ENCODE measurements at places on chromosomes 5 and 9.

DNA sequence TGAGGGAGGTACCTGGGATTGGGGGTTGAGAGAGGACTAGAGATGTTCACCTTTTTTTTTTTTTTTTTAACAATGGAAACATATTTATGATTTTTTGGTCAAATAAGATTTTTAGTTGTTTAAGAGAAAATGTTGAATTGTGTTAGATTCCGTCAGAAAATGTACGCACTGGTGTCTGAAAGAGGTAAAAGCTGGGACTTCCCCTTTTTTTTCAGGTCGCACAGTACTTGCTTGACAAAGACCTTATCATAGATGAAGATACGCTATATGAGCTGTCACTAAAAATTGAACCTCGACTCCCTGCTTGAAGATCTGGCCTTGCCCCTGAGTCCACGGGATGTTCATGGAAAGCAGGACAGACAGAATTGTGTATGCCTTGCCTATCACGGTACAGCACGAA, 7.7 kb upstream of the CKMT2 start:
- no peak for DNase-seq

GRCh38 chr5:14296533-14297331, 153.6 kb downstream of the TRIO start:
- DNase-seq: no peak

DNA sequence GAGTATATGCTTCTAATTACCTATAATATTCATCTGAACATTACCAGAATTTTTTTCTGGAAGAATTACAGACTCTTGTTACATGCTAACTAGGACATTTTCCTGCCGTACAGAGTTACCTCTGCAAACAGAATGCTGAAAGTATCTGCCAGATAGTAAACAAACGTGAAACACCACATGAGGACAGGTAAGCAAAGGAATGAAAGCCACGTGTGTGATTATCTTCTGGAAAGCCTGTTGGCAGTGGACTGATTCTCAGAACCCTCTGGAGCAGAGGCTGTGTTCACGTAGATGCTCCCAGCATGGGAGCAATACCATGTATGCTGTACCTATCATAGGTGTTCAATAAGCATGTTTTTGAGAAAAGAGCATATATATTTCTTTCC, 472.6 kb downstream of the ENC1 start:
- no peak for DNase-seq

DNA sequence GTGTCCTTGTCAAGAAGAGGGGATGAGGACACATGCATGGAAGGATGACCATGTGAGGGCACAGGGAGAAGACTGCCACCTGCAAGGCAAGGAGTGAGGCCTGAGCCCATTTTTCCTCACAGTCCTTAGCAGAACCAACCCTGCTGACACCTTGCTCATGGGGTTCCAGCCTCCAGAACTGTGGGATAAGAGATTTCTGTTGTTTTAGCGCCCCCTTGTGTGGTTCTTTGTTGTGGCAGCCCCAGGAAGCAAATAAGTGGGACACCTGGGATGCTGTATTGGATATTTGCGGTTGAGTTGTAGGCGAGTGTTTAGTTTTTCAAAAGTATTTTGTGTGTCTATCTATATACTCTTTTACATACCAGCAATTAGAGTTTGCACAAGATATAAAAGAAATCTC, 206.4 kb downstream of the NXNL2 start:
- no peak for DNase-seq

DNA sequence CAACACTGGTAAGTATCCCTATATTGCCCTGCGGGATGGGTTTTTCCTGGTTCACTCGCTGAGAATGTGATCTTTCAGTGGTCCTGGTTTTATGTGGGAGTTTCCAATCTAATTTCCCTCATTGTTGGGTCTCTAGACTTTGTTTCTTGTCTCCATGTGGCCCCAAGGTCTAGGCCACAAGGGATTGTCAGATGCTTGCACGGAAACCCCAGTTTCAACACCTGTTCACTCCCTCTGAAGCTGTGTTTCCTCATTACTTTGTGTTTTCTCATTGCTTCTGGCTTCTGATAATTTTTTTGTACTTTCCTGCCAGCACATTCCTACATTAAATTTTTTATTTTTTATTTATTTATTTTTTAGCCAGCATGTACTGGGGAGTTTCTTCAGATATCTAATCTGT, 191.5 kb downstream of the TTLL11 start:
- DNase-seq: no peak

- DNase-seq: peak; percentile 19
These were observed 214.8 kb downstream of the NR3C1 start for GRCh38 chr5:143188692-143189091.

GRCh38 chr9:6758248-6758497, 400 bp downstream of the KDM4C start:
- DNase-seq: peak; percentile 69

GRCh38 chr9:120857481-120857880, 14.8 kb upstream of the PSMD5 start:
- no peak for DNase-seq

DNA sequence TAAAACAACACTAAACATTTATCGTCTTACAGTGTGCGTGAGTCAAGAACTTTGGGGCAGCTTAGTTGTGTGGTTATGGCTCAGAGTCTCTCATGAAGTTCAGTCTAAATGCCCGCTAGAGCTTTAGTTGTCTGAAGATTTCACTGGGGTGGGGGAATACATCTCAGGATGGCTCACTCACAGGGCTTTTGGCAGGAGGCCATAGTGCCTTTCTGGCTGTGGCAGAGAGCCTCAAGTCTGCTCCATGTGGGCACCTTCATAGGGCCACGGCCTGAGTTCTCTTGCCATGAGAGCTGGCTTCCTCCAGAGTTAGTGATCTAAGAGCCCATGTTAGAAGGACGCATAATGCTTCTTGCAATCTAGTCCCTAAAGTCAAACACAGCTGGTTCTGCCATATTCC, 258.8 kb upstream of the NUDT12 start:
- DNase-seq: no peak

DNA sequence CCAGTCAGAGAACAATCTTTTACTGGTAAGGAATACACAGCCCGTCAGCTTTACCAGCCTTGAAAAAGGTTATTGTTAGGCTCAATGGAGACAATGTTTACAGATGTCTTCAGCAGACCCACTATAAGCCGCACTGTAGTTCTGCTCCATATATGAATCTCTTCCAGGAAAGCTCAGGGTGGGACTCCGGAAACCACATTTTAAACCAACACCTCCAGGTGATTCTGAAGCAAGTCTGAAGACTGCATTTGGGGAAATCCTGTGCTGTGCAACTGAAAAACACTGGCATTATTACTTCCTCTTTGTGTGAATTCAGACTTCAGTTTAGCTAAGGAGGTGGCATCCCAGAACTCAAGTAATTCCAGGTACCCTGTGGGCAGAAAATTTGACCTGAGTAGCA, 3.5 kb downstream of the GZMK start:
- DNase-seq: no peak

- DNase-seq: no peak
These were observed 116.0 kb upstream of the LRRTM2 start for GRCh38 chr5:138990986-138991590.

DNA sequence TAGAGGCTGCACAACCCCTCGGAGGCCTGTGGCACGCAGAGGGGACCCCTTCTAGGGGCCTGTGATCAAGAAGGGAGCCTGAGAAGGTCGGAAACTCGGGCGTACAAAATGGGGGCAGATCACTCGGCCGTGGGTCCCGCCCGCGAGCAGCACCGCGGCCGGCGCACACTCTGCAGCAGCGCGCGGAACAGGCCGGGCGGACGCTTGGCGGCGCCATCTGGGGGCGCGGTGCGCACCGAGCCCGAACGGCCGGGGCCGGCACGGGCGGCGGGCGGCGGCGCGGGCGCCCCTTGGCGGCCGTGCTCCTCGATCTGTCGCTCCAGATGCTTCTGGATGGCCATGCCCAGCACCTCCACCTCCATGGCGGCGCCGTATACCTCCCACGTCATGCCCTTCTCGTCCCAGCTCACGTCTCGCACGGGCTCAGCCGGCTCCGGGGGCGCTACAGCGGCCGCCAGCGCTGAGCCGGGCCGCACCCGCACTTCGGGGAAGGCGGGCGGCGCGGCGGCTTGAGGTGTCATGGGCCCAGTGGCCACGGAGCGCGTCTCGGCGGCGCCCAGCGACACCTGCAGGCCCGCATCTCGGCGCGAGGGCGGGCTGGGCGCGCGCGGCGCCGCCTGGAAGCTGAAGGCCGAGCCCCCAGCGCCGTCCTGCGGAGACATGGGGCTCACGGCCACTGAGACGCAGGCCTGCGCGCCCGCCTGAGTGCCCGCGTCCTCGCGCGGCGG, 13.1 kb downstream of the GPRIN1 start:
- DNase-seq: peak; percentile 84

DNA sequence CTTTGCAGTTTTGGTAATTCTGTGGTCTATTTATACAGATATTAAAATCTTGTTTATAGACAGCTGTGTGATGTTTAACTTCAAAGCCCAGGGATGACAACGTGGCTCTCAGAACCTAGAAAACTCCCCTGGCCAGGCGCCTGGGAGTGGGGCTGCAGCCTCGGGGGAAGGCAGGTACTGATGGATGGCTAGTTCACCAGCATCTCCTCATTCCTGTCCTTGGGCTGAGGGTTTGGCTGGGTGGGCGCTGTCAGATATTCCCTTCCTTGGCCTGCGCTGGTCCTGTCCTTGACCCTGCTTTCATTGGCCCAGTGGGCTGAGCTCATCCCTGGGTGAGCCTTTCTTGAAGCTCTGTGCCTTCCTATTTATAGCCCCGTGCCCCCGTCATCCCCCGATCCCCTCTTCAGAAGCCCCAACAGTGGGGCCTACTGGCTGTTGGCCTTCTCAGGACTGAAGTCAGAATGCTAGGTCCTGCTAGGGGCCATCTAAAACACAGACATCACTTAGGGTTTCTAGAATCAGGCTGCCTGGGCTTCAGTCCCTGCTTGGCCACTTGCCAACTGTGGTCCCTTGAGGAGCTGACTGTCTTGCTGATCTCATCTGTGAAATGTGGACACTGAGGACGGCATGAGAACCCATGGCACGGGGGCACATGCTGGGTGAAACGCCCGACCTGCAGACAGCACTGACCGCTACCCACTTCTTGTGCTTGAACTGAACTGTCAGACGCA, 20.9 kb downstream of the SH3GLB2 start:
- DNase-seq: no peak

DNA sequence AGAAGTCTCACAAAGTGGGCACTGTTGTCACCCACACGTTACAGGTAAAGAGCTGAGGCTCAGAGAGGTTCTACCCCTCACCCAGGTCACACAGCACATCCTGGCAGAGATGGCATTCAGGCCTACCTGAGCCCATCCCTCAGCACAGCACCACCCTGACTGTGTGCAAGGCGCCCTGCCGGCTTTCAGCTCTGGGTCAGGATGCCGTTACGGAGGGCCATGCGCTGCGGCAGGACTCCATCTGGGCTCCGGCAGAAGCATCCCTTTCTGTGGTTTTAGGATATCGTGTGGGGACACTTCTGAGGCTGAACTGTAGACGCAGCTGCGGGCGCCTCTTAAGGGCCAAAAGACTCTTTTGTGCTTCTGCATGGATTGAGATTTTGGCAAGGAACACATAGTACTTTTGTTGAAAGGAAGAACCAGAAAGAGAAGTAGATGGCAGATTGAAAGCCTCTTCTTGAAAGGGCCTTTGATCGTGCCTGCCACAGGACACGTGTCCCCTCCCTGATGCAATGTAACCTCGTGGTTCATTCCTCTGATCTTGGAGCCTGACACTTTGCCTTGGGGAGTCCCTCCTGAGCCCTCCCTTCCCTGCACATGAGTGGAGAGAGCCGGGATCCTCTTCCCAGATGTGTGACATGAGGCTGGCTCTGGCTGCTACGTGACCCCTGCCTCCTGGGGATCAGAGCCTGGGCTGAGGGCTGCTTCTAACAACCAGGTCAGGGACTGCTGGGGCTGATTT, 31.3 kb downstream of the USP20 start:
- DNase-seq: no peak

GRCh38 chr9:74865177-74865576, 22.5 kb downstream of the TRPM6 start:
- DNase-seq: no peak

GRCh38 chr5:119275146-119275545, 80.7 kb upstream of the TNFAIP8 start:
- no peak for DNase-seq

- no peak for DNase-seq
These were observed 92.5 kb downstream of the MACROH2A1 start for GRCh38 chr5:135306557-135306956.

DNA sequence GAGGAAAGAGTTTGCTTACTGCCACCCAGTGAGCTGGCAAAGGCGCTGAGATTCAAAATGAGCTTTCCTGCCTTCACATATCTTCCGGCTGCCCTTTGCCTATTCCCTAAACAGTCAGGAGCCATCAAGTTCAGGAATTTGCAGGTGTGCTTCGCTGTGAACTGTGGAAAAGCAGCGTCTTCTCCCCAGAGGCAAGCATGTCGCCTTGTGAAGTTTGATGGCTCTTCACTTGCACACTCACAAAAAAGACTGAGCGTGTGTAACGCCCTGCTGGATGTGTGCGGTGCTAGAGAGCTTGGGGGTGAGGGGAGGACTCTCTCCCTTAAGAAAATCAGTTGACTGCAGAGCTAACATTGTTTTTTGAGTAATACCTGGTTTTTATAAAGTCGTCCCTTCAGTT, 288.7 kb downstream of the DOCK8 start:
- DNase-seq: no peak

DNA sequence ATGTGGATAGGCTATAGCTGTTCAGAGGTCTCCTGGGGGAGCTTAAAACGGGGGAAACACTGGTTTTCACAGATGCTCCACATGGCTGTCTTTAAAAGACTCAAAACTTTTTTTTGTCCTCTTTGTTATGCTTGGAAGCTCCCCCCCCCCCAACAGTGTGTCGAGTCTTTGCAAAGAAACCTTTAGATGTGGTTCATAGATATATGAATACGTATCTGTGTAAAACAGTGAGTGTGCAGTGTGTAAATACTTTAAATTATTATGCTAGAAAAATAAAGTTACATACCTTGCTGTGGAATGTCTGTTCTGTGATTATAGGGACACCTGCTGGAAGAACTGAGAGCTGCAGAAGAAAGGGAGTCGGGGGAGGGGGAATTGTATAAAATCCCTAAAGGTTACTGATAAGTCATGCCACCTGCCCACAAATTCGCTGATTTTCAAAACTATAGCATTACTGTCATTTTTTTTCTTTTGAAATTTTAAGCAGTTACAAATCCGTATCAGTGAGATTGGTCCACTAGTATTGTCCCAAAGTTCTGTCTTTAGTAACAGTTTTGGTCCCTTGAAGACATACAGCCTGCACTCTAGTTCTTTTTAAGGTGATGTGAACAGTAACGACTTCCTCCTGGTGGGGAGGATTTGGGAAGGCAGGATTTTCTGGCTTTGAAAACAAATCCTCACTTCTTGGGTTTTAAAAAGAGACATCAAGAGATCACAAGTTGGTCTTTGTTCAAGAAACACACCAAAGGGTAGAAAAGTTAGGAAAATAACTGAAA, 22.9 kb downstream of the RGMB start:
- DNase-seq: peak; percentile 69

- DNase-seq: no peak
These were observed 852 bp downstream of the ARHGEF37 start for GRCh38 chr5:149581931-149582768.
